ENCODE measurements at places on chromosomes 11 and 22.

DNA sequence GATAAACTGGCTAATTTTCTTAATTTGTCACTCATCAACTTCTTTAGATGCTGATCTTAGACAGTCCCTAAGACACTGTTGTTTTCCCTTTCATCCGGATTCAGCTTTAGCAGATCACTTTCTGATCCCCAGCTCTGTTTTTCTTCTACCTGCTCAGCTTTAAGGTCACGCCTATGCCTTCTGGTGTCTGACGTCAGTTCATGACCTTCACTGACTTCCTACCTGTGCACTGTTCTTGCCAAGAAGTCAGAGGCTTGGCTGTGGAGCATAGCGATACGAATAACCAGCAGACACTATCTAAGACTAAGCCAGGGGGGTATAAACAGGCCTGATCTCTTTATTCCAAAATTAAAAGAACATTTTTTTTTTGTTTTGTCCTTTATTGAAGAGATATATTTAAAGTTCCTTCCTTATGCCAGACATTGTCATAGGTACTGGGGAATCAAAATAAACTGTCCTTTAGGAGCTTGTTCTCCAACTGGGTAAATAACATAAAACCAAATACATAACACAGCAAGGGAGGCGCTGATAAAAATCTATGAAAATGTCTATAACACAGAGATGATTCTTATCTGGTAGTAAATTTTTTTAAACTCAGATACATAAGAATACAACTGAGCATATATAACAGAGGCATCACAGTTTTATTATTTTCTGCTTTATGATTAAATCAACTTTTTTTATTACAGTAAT lies 352.2 kb upstream of the CTSC start:
- DNase-seq = no peak

DNA sequence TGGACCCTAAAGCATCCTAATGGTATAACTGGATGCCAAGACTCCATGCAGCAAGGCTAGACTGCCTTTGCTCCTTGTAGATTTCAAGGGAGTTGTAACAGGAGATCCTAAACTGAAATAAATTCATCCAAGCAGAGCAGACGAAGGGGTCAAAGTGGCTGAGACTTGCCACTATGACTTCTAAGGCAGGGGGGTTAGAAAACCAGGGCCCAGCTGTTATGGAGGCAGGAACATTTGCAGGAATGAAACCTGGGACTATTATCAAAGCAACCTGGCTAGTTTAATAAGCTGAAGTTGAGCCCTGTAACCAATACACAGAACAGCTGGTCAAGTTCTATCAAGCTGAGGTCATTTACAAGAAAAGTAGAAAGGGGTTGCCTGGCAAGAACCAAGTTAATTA lies 122.2 kb upstream of the TRPC6 start:
- DNase-seq = no peak

DNA sequence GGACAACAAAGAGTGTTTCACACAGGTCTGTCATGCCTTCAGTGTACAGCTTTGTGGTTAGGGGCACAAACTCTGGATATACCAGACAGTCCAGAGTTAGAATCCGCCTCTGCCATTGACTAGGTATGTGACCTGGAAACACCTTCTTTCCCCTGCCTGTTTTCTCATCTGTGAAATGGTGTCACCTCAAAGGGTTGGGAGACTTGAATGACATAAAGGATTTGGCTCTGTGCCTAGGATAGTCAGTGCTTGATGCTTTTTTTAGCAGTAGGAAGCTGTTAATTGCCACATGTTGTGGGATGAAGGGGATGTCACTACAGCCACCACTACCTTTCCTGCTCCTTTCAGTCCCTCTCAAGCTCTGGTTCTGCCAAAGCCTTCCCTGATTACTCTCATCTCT lies 17.4 kb upstream of the LRRC55 start:
- DNase-seq = no peak

GRCh38 chr11:107183953-107184352 lies 165.7 kb upstream of the GUCY1A2 start:
- no peak for DNase-seq

- no peak for DNase-seq
These were observed 182.7 kb downstream of the BLID start for GRCh38 chr11:121933294-121933693.

Data from NCI-H1417 treated with DMSO at 0.1 percent for 48 hours (cell line).